Vagina (tissue), 2 donors: ENCODE measurements at places on chromosomes 3 and 15.

- H3K4me3 ChIP-seq = no peak overlapping the region
- H3K27me3 ChIP-seq = no peaks in the 10 kb centered on the region
- H3K4me1 ChIP-seq = peaks cover 7% of the 10 kb centered on the region
- no peak for DNase-seq
Measured at GRCh38 chr3:13642597-13642996, 93.7 kb downstream of the FBLN2 start.

- peak overlapping the region; percentile 78 for H3K27ac ChIP-seq
- no peaks in the 10 kb centered on the region for H3K27me3 ChIP-seq
Measured at GRCh38 chr3:132723024-132723950, 1.1 kb upstream of the NPHP3 start.

DNA sequence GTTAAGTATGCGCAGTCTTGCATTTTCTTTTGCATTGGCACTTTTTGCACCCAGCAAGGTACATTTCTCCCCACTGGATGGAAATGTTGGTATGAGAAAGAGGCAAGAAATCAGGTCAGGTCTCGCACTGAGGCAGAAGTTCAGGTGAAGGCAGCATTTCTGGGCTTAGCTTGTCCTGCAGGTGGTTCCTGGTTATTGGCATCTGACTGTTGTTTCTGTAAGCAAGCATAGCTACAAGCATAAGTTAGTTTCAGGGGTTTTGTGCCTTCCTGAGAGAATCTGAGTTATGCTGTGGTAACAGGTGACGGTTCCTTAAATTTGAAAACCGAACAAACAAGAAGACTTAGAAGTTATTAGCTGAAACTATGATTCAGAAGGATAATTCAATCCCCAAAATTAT, 139.4 kb upstream of the GRM7 start:
- H3K4me3 ChIP-seq = no peak overlapping the region
- peaks cover 4% of the 10 kb centered on the region for H3K4me1 ChIP-seq
- no peak for DNase-seq
- H3K27me3 ChIP-seq = no peaks in the 10 kb centered on the region

- H3K4me3 ChIP-seq = no peak overlapping the region
- DNase-seq = no peak
- H3K36me3 ChIP-seq = no peaks in the 10 kb centered on the region
- H3K27ac ChIP-seq = no peak overlapping the region
- H3K27me3 ChIP-seq = no peaks in the 10 kb centered on the region
Measured at GRCh38 chr3:13223574-13224237, 150.5 kb upstream of the IQSEC1 start.

- no peak overlapping the region for H3K4me3 ChIP-seq
- no peaks in the 10 kb centered on the region for H3K4me1 ChIP-seq
- DNase-seq = no peak
- no peaks in the 10 kb centered on the region for H3K27me3 ChIP-seq
- no peaks in the 10 kb centered on the region for H3K36me3 ChIP-seq
Measured at GRCh38 chr3:182501856-182502255, 291.4 kb upstream of the ATP11B start.

GRCh38 chr3:27185231-27185989, 183.8 kb downstream of the NEK10 start:
- H3K27me3 ChIP-seq = no peaks in the 10 kb centered on the region
- no peak overlapping the region for H3K27ac ChIP-seq
- DNase-seq = no peak
- H3K36me3 ChIP-seq = no peaks in the 10 kb centered on the region
- no peak overlapping the region for H3K4me3 ChIP-seq
- H3K4me1 ChIP-seq = no peaks in the 10 kb centered on the region

- H3K36me3 ChIP-seq = no peaks in the 10 kb centered on the region
- DNase-seq = no peak
- H3K27me3 ChIP-seq = no peaks in the 10 kb centered on the region
- H3K27ac ChIP-seq = no peak overlapping the region
Measured at GRCh38 chr15:50134524-50135024, 15.5 kb upstream of the ATP8B4 start.

- no peak overlapping the region for H3K4me3 ChIP-seq
- no peak overlapping the region for H3K27ac ChIP-seq
- peaks cover 14% of the 10 kb centered on the region for H3K36me3 ChIP-seq
Measured at GRCh38 chr3:130737622-130738021, 9.0 kb downstream of the PIK3R4 start.

DNA sequence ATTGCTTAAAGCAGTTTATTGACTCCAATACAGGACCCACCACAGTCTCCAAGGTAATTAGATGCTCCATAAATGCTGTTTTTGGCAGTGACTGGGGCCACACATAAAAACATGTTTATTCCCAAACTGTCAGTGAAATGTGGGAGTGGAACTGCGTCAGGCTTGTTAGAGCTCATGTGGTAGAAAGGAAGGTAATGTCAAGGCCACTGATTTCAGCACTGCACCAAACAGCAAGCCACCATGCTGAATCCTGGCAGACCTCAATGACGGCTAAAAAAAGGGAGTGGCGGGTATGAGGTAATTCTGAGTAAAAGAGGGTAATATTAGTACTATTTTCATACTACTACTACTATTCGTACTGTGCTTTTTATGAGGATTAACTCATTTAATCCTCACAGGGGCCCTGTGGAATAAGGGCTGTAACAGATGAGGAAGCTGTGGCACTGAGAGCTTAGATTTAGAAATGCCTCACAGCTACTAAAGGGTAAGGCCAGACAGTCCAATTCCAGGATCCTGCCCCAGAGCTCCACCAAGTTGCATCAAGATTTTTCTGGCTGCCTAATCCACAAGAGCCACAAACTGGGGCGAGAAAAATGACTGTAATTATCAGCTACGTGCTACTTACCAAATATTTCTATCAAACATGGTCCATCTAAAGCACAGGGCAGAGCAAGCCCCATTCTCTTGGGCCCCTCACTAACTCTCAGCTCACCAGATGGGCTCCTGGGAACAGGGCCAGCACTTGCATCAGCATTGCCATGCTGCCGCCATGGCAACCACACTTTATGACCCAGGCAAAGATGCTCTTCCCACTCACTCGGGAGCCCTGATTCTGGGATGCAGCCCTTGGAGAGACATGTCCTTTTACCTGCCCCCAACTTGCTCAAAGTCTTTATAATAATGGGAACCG, 83.6 kb upstream of the SPATA12 start:
- no peak overlapping the region for H3K4me3 ChIP-seq
- no peaks in the 10 kb centered on the region for H3K36me3 ChIP-seq
- peaks cover 28% of the 10 kb centered on the region for H3K4me1 ChIP-seq
- no peaks in the 10 kb centered on the region for H3K27me3 ChIP-seq
- peak overlapping the region; percentile 37 for H3K27ac ChIP-seq
